ENCODE measurements at places on chromosomes 4 and X.
A peak's percentile ranks its signal among the peaks of the same experiment; 100 is the strongest.

GRCh38 chr4:113978561-113979147 lies 793 bp downstream of the ARSJ start:
- H3K4me1 ChIP-seq: peaks cover 19% of the 10 kb centered on the region
- no peak for DNase-seq
- H3K27ac ChIP-seq: no peak overlapping the region
- no peaks in the 10 kb centered on the region for H3K36me3 ChIP-seq
- peaks cover 52% of the 10 kb centered on the region for H3K27me3 ChIP-seq

DNA sequence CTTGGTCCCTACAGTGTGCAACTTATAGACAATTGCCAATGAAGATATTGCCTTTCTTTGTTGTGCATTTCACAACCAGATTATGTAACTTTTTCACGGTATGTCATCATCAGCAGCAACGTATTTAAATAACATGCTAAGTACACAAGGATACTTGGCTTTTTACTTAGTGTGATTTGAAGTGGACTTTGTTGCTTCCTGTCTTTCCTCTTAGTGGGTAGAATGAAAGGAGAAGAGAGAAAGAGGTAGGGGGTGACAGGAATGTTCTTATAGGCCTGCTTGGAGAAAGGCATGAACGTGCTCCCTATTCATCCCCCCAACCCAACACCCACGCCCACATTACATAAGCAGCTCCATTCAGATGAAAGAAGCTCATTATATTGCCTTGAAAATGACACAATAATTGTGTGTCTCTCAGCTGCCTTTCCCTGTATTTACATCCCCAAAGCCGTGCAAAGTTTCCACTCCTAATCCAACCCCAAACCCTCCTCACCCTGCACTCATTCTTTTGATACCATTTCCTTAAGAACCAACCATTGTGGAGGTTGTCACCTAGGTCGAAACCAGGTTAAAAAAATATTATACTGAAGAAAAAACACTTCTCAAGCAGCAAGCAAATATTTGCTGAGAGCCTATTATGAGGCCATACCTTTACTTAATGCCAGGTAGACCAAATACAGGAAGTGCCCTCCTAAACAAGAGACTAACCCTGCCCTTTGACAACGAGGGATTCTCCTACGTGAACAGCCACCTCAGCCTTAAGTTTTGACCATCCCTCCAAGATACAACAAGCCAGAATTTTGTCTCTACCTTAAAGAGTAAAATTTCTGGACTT lies 25.2 kb upstream of the GK start:
- no peak overlapping the region for H3K4me3 ChIP-seq
- H3K27ac ChIP-seq: no peak overlapping the region
- no peaks in the 10 kb centered on the region for H3K4me1 ChIP-seq
- no peaks in the 10 kb centered on the region for H3K27me3 ChIP-seq

- H3K36me3 ChIP-seq: no peaks in the 10 kb centered on the region
- DNase-seq: no peak
- no peak overlapping the region for H3K27ac ChIP-seq
- no peaks in the 10 kb centered on the region for H3K27me3 ChIP-seq
Measured at GRCh38 chr4:166169111-166169510, 296.1 kb downstream of the TLL1 start.

DNA sequence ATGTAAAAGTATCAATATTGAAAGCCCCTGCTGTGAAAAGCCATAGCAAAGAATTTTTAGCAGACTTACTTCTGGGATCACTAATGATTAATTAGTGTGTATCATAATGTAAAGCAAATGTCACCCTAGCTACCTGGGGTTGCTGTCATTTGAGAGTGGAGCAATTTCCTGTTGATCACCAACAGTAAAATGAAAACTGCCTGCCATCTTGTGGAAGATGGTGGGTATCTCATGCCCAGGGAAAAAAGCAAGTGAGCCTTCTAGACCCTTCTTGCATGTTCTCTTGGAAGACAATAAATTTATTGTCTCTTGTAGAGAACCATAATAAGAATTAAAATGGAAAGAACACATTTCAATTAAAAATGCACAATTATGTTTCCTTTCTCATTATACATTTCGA lies 360.2 kb downstream of the ZIC3 start:
- H3K27me3 ChIP-seq: no peaks in the 10 kb centered on the region
- DNase-seq: no peak
- H3K27ac ChIP-seq: no peak overlapping the region
- no peaks in the 10 kb centered on the region for H3K4me1 ChIP-seq
- no peaks in the 10 kb centered on the region for H3K36me3 ChIP-seq

DNA sequence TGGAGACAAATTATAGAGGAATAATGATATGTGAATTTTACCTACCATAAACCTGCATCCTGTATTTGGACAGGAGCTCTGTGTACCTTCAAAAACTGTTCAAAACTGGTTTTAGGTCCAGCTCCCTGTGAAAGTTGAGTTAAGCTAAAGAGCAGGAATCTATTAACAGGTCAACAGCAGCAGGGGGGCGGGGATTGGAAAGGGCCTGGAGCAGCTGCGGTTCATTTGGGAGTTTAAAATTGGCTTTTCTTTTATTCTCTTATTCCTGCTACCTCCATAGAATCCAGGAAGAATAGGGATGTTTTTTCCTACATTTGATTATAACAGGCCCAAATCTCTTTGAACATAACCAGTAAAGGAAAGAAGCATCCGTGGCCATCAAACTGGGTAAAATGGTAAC lies 23.8 kb downstream of the SHROOM3 start:
- H3K4me1 ChIP-seq: no peaks in the 10 kb centered on the region
- no peak overlapping the region for H3K4me3 ChIP-seq
- no peaks in the 10 kb centered on the region for H3K36me3 ChIP-seq
- no peaks in the 10 kb centered on the region for H3K27me3 ChIP-seq
- H3K27ac ChIP-seq: no peak overlapping the region
- DNase-seq: no peak

GRCh38 chrX:50812995-50813842 lies 775 bp downstream of the SHROOM4 start:
- DNase-seq: no peak
- H3K36me3 ChIP-seq: no peaks in the 10 kb centered on the region
- H3K27ac ChIP-seq: no peak overlapping the region
- peaks cover 8% of the 10 kb centered on the region for H3K4me1 ChIP-seq

- no peak for DNase-seq
- H3K4me1 ChIP-seq: peaks cover 12% of the 10 kb centered on the region
Measured at GRCh38 chr4:80091184-80091583, 18.2 kb upstream of the ANTXR2 start.

GRCh38 chrX:134171661-134172587 lies 65.1 kb upstream of the CCDC160 start:
- peak; percentile 67 for DNase-seq
- H3K4me3 ChIP-seq: peak overlapping the region; percentile 92
- H3K4me1 ChIP-seq: peaks cover 32% of the 10 kb centered on the region
- peaks cover 40% of the 10 kb centered on the region for H3K36me3 ChIP-seq
- H3K27me3 ChIP-seq: peaks cover 3% of the 10 kb centered on the region
- H3K27ac ChIP-seq: peak overlapping the region; percentile 93

- DNase-seq: no peak
- H3K27me3 ChIP-seq: no peaks in the 10 kb centered on the region
- H3K27ac ChIP-seq: no peak overlapping the region
- H3K36me3 ChIP-seq: peaks cover 4% of the 10 kb centered on the region
- H3K4me1 ChIP-seq: no peaks in the 10 kb centered on the region
Measured at GRCh38 chr4:8469550-8469949, 29.0 kb downstream of the TRMT44 start.

DNA sequence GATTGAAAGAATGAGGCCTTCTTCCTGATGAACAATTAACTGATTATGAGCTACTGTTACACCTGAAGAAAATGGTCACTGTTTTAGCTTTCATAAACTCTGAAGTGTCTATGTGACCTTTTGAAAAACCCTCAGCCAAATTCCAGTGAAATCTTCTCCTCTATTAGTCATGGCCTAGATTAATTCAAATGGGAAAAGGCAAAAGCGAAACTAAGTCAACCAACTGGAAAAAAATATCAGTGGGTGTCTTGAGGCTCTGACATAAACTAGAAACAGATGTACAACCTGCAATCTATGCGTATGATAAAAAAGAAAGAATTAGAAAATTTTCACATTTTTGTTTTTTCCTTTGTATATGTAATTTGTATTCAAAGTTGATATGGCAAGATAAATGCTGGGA lies 169.4 kb upstream of the BANK1 start:
- H3K4me3 ChIP-seq: no peak overlapping the region
- peaks cover 5% of the 10 kb centered on the region for H3K27me3 ChIP-seq
- H3K4me1 ChIP-seq: no peaks in the 10 kb centered on the region
- no peak for DNase-seq
- no peak overlapping the region for H3K27ac ChIP-seq

GRCh38 chr4:168619266-168619631 lies 122.4 kb downstream of the PALLD start:
- no peaks in the 10 kb centered on the region for H3K36me3 ChIP-seq
- DNase-seq: no peak
- H3K4me1 ChIP-seq: no peaks in the 10 kb centered on the region
- no peak overlapping the region for H3K27ac ChIP-seq
- H3K27me3 ChIP-seq: peaks cover 15% of the 10 kb centered on the region

GRCh38 chr4:162126729-162127128 lies 37.1 kb downstream of the FSTL5 start:
- no peak overlapping the region for H3K4me3 ChIP-seq
- no peaks in the 10 kb centered on the region for H3K36me3 ChIP-seq
- no peak for DNase-seq
- H3K27ac ChIP-seq: no peak overlapping the region
- no peaks in the 10 kb centered on the region for H3K27me3 ChIP-seq
- no peaks in the 10 kb centered on the region for H3K4me1 ChIP-seq

DNA sequence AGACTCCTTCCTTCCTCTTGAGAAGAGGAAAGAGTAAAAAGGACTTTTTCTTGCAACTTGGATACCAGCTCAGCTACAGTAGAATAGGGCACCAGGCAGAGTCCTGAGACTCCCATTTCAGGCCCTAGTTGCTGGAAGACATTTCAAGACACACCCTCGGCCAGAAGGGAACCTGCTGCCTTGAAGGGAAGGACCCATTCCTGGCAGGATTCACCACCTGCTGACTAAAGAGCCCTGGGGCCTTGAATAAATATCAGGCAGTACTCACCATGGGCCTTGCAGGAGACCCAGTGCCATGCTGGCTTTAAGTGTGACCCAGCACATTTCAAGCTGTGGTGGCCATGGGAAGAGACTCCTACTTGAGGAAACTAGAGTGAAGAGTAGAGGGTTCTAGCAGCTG lies 317.6 kb downstream of the DKK2 start:
- no peak overlapping the region for H3K27ac ChIP-seq
- H3K36me3 ChIP-seq: no peaks in the 10 kb centered on the region
- H3K4me1 ChIP-seq: no peaks in the 10 kb centered on the region
- H3K4me3 ChIP-seq: no peak overlapping the region
- no peaks in the 10 kb centered on the region for H3K27me3 ChIP-seq
- no peak for DNase-seq

- no peaks in the 10 kb centered on the region for H3K27me3 ChIP-seq
- H3K36me3 ChIP-seq: peaks cover 5% of the 10 kb centered on the region
- DNase-seq: no peak
- H3K4me1 ChIP-seq: peaks cover 8% of the 10 kb centered on the region
- no peak overlapping the region for H3K27ac ChIP-seq
Measured at GRCh38 chrX:149916745-149917392, 12.5 kb upstream of the HSFX4 start.

DNA sequence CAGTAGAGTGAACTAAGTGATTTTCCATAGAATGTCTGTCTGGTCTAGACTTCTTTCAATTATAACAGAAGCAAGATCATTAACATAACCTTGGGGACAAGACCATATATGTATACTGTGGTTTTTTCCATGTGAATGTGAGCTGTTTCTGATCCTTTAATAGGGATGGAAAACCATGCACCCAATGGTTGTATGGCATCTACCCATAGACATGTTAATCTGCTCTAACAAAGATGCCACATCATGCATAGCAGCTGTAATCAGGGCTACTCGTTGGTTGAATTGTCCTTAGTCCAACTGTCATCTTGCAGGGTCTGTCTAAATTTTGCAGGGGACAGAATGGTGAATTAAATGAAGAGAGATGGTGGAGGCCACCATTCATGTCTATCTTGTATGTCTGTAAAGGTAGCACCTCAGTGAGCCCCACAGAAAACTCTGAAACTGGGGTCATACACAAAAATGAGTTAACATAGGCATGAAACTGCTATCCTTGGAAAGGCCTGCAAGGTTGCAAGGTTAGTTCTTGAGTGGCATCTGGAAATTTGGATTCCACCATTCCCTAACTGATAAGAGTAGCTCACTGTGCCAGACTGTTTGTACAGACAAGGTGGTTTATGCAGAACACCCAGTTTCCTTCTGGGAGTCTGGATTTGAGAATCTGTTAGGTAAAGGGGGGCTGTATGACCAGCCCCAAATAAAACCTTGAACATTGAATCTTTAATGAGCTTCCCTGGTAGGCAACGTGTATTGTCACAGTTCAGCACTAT lies 16.5 kb downstream of the THAP6 start:
- no peaks in the 10 kb centered on the region for H3K4me1 ChIP-seq
- H3K27ac ChIP-seq: no peak overlapping the region
- no peak overlapping the region for H3K4me3 ChIP-seq
- no peaks in the 10 kb centered on the region for H3K27me3 ChIP-seq
- H3K36me3 ChIP-seq: peaks cover 58% of the 10 kb centered on the region
- no peak for DNase-seq

GRCh38 chr4:41218703-41219102 lies 4.4 kb upstream of the APBB2 start:
- no peak overlapping the region for H3K4me3 ChIP-seq
- H3K36me3 ChIP-seq: no peaks in the 10 kb centered on the region
- no peak for DNase-seq
- H3K27ac ChIP-seq: no peak overlapping the region
- H3K27me3 ChIP-seq: peaks cover 44% of the 10 kb centered on the region

GRCh38 chr4:169259271-169259670 lies 11.5 kb downstream of the SH3RF1 start:
- no peak overlapping the region for H3K4me3 ChIP-seq
- no peak overlapping the region for H3K27ac ChIP-seq
- DNase-seq: no peak

DNA sequence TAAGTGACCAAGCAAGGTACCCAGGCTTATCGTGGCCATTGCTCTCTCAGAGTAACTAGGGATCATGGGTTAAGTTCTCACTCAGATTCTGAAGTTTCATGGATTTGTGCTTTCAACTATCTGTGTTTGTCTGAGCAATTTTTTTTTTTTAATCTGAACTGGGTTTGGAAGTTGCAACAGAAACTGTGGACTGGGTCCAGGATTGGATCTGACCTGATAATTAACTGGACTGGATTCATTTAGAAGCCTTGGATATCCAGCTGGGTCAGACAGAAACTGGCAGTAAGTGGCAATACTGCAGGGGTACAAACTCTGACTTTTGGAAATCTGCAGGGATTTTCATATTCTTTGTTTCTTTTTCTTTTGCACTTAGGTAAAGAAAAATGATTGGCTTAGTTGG lies 38.7 kb upstream of the FGF2 start:
- H3K27me3 ChIP-seq: peaks cover 5% of the 10 kb centered on the region
- no peaks in the 10 kb centered on the region for H3K36me3 ChIP-seq
- H3K27ac ChIP-seq: no peak overlapping the region
- no peak for DNase-seq
- H3K4me3 ChIP-seq: no peak overlapping the region

- H3K27ac ChIP-seq: no peak overlapping the region
- H3K4me3 ChIP-seq: no peak overlapping the region
- no peaks in the 10 kb centered on the region for H3K27me3 ChIP-seq
- no peaks in the 10 kb centered on the region for H3K4me1 ChIP-seq
- H3K36me3 ChIP-seq: no peaks in the 10 kb centered on the region
Measured at GRCh38 chrX:38985375-38985774, 184.1 kb downstream of the MID1IP1 start.

GRCh38 chrX:30593440-30594200 lies 16.1 kb upstream of the TASL start:
- no peaks in the 10 kb centered on the region for H3K27me3 ChIP-seq
- DNase-seq: peak; percentile 34

GRCh38 chrX:127908384-127908783 lies 143.8 kb downstream of the ACTRT1 start:
- no peaks in the 10 kb centered on the region for H3K36me3 ChIP-seq
- H3K4me1 ChIP-seq: no peaks in the 10 kb centered on the region
- H3K27ac ChIP-seq: no peak overlapping the region
- no peak for DNase-seq
- no peak overlapping the region for H3K4me3 ChIP-seq

Measured in activated CD8-positive, alpha-beta T cell treated with anti-CD3 and anti-CD28 coated beads, Interleukin-2, amount 10 ng/mL, durations not matched to agents 7 days and 5 days (primary cell).